ENCODE measurements at places on chromosomes 12 and 14.

GRCh38 chr14:88384718-88385117 lies 739 bp upstream of the SPATA7 start:
- peak; percentile 3 for DNase-seq

DNA sequence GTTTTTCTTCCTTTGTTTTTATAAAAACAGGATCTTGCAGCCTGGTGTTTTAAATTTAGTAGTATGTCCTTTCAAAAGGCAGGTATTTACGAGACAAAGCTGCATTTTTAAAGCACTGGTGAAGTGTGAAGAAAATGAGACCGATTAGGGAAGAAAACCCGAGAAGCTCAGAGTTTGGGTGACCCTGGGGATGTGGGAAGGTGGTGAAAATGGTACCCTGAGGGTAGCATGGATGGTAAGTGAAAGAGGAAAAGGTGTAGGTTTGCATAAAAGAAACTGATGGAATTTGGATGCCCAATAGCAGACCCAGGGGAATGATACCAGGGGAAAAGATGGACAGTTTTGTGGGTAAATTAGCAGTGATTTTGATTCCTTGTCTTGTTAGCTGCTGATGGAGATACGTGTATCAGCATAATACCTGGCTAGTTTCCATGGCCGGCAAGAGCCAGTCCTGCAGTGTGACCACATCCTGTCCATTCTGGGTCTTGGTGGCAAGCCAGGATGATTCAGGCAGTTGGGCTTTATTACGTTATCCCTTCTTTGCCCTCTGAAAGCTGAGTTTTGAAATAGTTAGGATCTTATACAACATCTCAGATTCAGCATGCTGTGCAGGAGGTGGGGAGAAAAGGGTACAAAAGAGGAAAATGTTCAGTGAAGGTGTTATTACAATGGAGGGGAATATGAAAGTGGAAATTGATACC lies 8.9 kb downstream of the BICD1 start:
- peak; percentile 99 for DNase-seq

DNA sequence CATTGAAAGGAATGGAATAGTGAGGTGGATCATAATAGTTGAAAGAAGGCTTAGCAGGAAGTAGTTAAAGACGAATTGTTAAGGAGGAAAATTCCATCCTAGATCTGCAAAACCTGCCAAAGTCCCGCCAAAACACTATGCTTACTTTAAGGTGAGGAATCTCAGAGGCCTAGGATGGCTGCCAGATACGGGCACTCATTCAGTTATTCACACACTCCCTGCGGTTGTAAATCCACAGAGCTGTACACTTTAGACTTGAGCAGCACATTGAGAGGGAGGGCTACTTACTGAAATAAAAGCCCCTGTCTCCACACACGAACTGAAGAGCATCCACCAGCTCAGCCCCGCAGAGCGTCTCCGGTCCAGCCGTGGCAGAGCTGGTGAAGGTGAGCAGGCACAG lies 5.0 kb downstream of the IGF1 start:
- no peak for DNase-seq

- no peak for DNase-seq
Measured at GRCh38 chr12:110993434-110993833, 73.1 kb upstream of the MYL2 start.
